ENCODE measurements at places on chromosomes 13 and 19.
A peak's percentile ranks its signal among the peaks of the same experiment; 100 is the strongest.

- peak; percentile 63 for DNase-seq
Measured at GRCh38 chr19:12786141-12786870, 5.0 kb upstream of the JUNB start.

GRCh38 chr13:103757361-103757760, 691.1 kb upstream of the SLC10A2 start:
- DNase-seq, result no peak

GRCh38 chr19:51127755-51128154, 3.0 kb downstream of the SIGLEC9 start:
- DNase-seq, result no peak

DNA sequence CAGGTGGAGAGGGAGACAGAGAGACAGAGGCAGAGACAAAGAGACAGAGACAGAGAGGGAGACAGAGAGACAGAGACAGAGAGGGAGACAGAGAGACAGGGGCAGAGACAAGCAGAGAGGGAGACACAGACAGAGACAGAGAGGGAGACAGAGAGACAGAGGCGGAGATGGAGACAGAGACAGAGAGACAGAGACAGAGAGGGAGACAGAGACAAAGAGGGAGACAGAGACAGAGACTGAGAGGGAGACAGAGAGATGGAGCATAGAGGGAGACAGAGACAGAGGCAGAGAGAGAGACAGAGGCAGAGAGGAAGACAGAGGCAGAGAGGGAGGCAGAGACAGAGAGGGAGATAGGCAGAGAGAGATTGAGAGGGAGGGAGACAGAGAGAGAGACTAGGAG, 29.3 kb downstream of the SBNO2 start:
- DNase-seq, result no peak

GRCh38 chr19:17605117-17605516, 49.7 kb downstream of the COLGALT1 start:
- DNase-seq, result no peak

GRCh38 chr13:109165417-109165904, 536.0 kb downstream of the MYO16 start:
- no peak for DNase-seq

DNA sequence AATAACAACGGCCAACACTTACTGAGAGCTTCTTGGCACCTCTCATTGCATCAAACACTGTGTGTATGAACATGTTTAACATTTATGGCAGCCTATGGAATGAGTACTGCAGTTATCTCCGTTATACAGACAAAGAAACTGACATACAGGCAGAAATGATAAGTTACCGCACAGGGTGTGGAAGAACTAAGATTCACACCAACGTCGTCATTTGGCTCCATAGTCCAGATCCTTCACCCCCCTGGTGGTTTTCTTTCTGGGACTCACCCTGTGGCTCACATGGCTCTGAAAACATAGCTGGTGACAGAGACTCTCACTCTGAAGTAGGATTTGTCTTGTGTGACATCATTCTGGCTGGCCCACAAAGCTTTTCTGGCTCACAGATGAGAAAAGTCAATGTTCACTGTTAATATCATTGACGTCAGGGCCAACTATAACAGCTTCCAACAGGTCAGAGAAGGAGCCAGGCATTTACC, 230.1 kb downstream of the DLEU7 start:
- no peak for DNase-seq

GRCh38 chr19:1366296-1366695, 17.4 kb upstream of the NDUFS7 start:
- no peak for DNase-seq

DNA sequence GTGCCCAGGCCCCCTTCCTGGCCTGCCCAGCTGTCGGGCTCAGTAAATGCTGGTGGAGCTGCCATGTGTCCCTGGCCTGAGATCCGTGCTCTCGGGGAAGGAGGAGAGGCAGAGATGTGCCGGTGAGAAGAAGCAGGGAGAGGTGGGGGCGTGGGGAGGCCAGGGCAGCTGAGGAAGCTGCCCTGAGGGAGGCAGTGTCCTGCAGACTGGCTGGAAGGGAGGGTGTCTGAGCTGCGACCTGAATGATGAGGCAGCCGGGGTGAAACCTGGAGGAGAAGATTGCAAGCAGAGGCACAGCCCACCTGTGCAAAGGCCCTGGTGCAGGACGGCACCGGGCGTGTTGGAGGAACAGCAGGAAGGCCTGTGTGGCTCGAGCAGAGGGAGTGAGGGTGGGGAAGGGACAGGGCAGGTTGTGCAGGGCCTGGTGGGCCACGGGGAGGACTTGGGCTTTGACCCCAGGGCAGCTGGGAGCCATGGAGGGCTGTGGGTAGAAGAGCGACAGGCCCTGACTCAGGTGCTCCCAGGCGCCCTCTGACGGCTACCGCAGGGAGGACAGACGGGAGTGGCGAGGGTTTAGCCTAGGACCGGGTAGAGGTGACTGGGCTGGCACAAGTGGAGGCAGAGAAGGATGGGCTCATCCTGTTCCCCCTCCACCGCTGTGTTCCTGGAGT, 14.0 kb upstream of the CELF5 start:
- peak; percentile 46 for DNase-seq

DNA sequence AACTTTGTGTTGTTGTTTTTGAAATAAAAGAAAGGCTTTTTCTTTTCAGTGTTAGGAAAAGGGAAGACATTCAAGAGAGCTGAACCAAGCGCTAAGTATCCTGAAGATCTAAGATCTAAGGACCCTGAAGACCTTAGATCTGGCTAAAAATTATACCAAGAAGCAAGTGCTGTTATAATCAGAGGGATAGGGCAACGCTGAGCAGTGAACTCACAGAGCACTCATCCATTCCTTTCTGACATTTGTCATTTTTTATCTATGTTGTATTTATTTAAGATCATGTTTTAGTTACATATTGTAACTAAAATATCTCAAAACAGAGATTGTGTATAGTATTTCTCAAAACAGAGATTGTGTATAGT, 60.5 kb upstream of the FAM216B start:
- no peak for DNase-seq

GRCh38 chr13:113813070-113813748, 50.7 kb downstream of the GAS6 start:
- no peak for DNase-seq

DNA sequence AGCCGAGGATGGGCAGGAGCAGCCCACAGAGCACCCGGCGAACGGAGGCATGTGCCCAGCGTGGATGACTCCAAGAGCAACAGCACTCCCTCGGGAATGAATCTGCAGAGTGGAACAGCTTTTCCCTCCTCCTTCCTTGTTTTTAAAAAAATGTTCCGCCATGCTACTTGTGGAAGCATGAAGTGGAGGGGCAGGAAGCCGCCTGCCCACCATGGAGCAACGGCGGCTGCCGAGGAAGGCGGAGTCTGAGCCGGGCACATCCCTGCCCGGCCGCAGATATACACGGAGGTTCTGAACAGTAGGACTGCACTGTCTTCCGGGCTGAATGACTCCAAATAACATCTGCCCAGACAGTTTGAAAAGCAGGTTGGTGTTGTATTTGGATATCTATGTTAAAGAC, 65.2 kb downstream of the SOX1 start:
- DNase-seq, result no peak

DNA sequence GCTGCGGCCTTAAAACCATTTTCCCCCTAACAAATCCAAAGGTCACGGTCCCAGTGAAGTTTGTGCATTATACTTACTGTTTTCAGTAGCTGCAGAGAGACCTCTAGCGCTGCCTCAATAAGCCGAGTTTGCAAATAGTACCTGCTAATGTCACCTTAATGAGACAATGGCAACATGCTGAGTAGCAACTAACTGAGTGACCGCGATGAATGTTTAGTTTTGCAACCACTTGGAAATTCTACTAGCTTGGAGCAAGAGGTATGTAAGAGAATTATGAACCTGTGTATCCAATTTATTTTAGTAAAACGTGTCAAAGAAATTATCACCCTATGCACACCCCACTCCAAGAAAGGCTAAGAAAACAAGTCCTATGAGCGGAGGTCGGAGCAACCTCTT, 1.2 kb downstream of the KPNA3 start:
- DNase-seq, result no peak

DNA sequence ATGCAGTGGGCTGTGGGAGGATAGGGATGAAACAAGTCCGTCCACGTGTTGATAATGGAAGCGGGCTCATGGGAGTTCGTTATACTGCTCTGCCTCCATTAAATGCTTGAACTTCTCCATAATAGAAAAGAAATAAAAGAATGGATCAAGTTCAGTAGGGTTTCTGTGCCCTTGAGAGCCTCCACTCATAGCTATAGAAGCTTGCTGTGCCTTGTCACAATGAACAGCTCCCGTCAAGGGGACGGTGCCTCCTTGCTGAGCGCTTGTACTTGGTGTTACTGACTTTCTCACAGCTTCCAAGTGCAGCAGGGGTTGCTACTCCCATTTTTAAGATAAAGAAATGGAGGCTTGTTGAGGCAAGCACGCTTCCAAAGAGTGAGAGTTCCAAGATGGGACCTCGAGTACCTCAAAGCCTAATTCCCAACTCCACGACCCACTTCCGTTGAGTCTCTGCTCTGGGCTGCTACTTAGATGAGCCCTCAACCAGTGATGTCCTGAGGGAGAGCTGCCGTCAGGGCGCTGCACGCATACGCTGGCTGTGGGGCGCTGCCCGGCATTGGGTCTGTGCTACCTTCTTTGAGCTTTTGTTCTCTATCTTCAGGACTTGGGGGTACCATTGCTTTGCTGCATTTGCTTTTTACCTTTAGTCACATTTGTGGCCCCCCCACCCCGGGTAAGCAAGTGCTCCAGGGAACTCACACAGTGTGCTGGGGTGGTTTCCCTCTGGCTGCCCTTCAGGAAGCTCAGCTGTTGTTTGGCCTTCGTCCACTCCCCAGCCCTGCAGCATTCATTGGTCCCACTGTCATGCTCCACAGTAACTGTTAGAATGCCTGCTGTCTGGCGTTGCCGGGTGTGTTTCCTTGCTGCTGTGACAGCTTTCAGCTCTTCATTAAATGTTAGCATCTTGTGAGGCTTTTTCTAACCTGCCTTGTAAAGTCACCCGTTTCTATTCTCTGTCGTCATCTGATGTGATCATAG, 9.5 kb downstream of the SNRNP70 start:
- DNase-seq, result peak; percentile 69

DNA sequence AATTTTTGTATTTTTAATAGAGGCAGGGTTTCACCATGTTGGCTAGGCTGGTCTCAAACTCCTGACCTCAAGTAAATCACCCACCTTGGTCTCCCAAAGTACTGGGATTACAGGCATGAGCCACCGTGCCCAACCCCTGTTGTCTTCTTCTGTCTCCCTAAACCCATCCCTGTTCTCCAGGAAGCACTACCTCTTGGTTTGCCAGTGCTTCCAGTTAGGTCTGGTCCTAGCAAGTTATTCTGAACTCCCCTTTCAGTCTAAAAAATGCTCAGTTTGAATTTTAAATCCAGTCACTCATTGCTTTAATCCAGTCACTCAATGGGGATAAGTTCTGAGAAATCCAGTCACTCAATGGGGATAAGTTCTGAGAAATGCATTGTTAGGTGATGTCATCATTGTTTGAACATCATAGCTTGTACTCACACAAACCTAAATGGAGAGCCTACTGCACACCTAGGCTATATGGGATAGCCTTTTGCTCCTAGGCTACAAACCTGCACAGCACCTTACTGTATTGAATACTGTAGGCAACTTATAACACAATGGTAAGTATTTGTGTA, 8.0 kb upstream of the ATP4A start:
- DNase-seq, result no peak

DNA sequence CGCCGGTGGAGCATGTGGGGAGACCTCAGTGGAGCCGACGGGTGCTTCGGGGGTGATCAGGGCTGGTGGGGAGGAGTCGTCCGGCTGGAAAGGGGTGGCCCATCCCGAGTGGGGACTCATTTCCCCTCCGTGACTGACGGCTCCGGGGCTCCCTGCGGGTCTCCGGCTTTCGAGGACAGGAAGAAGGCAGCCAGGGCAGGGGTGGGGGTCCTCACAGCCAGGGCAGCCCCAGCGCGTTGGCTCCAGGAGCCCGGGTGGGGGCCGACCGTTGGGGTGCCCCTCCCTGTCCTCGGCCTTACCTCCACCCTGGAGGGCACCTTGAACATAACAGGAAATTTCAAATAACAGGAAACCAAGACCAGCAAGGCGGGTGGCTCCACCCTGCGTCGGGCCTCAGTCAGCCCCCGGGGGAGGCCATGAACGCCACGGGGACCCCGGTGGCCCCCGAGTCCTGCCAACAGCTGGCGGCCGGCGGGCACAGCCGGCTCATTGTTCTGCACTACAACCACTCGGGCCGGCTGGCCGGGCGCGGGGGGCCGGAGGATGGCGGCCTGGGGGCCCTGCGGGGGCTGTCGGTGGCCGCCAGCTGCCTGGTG, at the start of gene S1PR4:
TSS of gene S1PR4 (plus strand) at position 393 of the 596 bp plus-strand sequence. CDS start at position 417, 24 bp downstream.
- DNase-seq, result no peak

- no peak for DNase-seq
Measured at GRCh38 chr19:30563691-30564090, 191.5 kb downstream of the ZNF536 start.

- DNase-seq, result no peak
Measured at GRCh38 chr13:25335856-25336255, 34.4 kb downstream of the NUP58 start.

- DNase-seq, result peak; percentile 99
Measured at GRCh38 chr13:113296823-113297369, at the start of gene LAMP1. TSS of gene LAMP1 (plus strand) at chr13:113297239. CDS start at chr13:113297435, 196 bp downstream.

DNA sequence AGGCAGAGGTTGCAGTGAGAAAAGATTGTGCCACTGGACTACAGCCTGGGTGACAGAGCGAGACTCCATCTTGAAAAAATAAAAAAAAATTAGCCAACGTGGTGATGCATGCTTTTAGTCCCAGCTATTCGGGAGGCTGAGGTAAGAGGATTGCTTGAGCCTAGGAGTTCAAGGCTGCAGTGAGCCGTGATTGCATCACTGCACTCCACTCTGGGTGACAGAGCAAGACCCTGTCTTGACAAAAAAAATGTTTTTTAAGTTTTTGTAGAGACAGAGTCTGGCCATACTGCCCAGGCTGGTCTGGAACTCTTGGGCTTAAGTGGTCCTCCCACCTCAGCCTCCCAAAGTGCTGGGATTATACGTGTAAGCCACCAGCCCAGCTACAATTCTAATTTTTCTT, 22.4 kb upstream of the LSM14A start:
- DNase-seq, result no peak

DNA sequence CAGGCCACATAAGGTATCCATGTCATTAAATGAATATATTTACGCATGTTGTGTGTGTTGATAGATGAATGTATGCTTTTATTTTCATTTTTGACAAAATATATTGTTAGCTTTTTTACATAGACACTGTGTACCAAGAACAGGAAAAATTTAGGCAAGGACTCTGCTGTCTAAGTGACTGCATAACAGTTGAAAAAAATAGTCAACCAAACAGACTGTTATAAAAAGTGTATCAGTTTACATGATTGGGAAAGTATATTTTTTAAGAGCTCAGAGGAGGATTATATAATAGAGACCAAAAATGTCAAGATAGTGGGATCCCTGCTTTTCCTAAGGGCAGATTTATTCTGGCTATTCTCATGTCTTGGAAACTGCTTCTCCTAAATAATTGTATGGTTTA, 858.0 kb downstream of the SLITRK1 start:
- DNase-seq, result no peak

DNA sequence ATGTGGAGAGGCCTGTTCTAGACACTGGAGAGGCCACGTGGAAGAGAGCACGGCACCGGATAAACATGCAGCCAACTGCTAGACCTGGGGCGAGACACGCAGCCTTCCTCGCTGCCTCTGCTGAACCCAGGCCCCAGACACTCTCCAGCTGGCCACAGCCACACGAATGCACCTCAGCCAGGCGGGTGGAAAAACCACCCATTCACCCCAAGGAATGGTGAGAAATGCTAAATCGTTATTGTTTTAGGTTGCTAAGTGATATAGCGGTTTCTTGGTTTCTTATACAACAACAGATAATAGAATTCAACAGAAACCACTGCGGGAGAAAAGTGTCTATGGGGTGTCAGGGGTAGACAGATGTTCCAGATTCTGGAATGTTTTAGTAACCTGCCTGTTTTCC, 52.5 kb downstream of the STK24 start:
- no peak for DNase-seq
